Glutamatergic neuron (in vitro differentiated cells): ENCODE measurements at places on chromosomes 2 and 18.

GRCh38 chr2:146349334-146349733, 1495.5 kb upstream of the ACVR2A start:
- no peak for DNase-seq

GRCh38 chr2:2926009-2926857, 451.4 kb downstream of the EIPR1 start:
- no peak for DNase-seq

- no peak for DNase-seq
Measured at GRCh38 chr2:215421859-215422461, 13.9 kb downstream of the FN1 start.

- DNase-seq, result no peak
Measured at GRCh38 chr2:142291969-142292368, 161.2 kb upstream of the LRP1B start.

GRCh38 chr2:75606761-75607399, 39.7 kb upstream of the MRPL19 start:
- DNase-seq, result no peak

DNA sequence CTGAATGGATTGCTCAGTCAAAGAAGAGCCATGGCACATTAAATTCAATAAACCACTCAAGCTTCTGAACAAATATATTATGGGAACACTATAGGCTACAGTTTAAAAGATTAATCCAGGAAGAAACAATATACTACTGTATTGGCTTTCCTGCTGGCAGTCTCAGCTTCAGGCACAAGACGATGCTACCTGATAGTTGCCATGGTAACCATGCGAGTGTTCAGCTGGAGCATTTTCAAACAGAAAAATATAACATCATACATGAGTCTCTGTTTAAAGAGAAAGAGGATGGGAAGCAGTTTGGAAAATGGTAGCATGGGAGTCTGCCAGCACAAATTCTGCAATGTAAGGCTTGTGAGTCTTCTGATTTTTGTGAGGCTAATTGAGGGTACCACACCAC, 65.9 kb upstream of the CPO start:
- DNase-seq, result no peak

GRCh38 chr2:145123606-145124005, 603.7 kb upstream of the ZEB2 start:
- DNase-seq, result no peak

GRCh38 chr2:12094134-12094533, 347.7 kb downstream of the LPIN1 start:
- DNase-seq, result no peak

DNA sequence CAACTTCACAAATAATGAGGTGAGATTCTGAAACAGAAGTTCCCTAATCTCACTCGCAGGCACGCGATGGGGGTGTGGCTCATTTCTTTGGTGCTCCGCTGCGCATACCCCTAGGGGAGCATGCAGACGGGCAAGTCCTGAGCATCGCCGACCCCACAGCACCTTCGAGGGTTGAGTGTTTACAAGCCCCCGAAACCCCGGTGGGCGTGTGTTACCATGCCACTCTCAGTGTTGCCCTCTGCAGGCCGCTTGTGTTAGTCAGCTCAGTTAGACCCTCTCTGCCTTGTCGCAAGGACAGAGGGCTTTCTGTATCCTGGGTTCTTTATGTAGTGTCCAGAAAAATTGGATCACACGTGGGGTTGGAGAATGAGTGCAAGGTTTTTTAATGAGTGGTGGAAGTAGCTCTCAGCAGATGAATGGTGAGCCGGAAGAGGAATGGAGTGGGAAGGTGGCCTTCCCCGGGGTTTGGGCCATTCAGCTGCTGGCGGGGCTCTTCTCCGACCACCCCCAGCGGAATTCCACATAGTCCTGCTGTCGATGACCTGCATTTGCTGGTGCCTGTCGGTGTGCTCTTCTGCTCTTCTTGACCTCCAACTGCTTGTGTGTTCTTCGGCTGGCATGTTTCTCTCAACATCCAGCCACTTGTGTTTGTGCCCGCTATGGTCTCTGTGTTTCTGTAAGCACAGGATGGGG, 191.3 kb downstream of the RPRM start:
- DNase-seq, result no peak

DNA sequence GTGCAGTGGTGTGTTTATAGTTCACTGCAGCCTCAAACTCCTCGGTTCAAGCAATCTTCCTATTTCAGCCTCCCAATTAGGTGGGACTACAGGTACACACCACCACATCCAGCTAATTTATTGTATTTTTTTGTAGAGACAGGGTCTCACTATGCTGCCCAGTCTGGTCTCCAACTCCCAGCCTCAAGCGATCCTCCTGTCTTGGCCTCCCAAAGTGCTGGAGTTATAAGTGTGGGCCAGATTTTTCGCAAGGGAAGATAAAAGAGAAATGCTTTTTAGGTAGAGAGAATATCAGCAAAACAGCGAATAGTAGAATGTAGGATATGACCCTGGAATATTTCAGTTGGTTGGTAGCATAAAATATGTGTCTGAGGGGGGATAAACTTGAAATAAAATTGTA, 4.3 kb downstream of the DDX1 start:
- no peak for DNase-seq

DNA sequence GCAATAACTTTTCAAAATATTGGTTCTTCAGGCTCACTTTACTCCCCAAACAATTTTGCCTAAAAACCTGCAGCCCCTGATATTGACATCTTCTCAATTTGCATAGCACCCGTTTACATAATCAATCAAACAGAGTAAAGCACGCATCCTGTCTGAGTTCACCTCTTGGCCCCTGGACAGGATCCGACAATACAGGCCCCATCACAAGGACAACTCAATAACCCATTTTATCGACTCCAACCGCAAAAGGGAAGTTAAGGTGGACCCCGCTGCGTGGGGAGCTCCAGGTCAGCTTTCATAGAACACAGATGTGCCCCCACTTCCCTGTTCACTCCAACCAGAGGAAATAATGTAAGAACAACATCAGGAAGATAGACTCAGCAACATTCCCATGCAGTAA, 44.7 kb downstream of the TTC32 start:
- DNase-seq, result no peak

DNA sequence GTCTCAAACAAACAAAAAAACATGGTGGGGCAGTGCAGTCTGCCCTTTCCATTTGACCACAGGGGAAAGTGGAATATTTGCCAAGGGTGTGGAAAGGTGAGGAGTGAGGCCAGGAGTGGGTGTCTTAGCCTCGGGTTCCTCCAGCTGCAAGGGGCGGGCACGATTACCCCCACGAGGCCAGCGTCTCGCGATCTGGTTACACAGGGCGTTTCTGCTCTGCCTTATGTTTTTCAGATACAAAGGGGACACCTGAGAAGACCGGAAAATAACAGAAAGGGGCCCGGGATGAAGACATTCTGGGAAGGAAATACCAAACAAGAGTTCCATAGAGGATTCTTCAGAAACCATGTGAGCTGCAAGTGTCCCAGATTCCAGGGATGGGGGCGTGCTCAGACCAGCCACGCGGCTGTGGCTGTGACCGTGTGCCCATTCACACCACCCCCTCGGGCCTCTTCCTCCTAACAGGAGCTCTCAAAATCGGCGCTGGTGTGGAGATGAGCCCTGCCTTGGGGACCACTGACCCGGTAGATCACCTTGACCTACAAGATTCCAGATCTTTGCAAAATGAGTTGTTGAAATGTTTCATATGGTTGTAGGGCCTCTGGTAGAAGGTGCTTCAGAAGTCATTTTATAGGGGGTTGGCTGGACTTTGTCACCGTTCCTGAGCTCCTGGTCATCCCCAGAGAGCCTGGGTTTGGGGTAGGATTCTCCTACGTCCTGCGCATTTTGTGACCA, 34.2 kb downstream of the FAM178B start:
- DNase-seq, result no peak
